CD4-positive, alpha-beta T cell treated with Interleukin-4 for 4 hours (primary cell): ENCODE measurements at places on chromosomes 4 and X.

DNA sequence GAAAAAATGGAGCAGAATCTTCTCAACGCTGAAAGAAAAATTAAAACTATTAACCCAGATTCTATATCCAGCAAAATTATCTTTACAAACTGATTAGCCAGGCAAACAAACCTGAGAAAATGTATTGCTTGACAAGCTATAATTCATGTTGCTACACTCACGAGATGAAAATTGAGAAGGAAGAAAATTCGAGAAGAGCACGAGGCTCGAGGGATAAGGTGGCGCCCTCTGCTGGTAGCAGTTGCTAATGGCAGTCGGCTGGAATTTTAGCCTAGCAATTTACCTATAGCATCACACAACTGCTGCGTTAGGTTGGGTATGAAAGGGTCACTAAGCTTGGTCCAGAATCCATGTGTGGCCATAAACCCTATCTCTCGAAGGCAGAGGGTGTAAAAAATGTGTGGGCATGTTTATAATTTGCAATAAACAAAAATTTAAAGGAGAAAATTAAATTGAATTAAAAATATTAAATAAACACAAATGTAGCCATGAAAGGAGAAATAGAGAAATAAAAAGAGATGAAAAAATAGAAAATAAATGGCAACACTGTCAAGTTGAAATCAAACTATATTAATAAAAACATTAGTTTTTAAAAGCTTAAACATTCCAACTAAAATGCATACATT lies 126.6 kb downstream of the PPP4R3C start:
- DNase-seq = no peak

DNA sequence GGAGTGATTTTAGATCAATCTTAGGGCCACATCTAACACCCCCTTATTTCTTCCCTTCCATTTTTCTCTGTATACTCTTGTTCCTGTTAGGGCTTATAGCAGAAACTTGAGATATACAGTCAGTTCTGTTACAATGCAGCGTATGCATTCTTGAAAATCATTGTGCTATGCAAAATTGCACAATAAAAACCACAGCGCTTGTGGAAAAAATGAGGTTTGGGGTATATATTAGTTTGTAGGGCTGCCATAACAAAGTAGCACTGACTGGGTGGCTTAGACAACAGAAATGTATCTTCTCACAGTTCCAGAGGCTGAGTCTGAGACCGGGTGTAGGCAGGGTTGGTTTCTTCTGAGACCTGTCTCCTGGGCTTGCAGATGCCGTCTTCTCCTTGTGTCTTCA lies 59.0 kb downstream of the WWC2 start:
- DNase-seq = no peak

- no peak for DNase-seq
These were observed at the start of gene EVC for GRCh38 chr4:5710961-5711478. Gene EVC (plus strand): TSS chr4:5711201. CDS start chr4:5711381, 180 bp downstream.

DNA sequence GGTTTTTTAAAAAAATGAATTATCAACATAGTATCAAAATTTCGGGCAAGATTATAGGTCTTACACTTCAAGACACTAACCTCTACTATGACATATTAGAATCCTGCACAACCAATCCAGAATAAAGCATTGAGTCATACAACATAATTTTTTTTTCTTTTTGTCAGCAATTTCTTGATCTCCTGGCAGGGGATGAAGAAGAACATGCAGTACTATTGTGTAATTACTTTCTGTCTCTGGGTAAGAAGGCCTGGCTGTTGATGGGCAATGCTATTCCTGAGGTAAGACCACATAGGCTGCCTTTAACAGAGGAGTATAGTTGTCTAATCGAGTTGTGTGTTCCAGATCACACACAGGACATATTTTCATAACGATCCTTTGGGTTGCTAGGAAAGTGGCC lies 67.5 kb downstream of the FBXL5 start:
- no peak for DNase-seq

- no peak for DNase-seq
These were observed 103.0 kb downstream of the SORCS2 start for GRCh38 chr4:7295197-7295910.

- no peak for DNase-seq
These were observed 269.9 kb downstream of the OPHN1 start for GRCh38 chrX:68163441-68163840.

- DNase-seq = no peak
These were observed 236.9 kb upstream of the PRKX start for GRCh38 chrX:3950373-3950772.

DNA sequence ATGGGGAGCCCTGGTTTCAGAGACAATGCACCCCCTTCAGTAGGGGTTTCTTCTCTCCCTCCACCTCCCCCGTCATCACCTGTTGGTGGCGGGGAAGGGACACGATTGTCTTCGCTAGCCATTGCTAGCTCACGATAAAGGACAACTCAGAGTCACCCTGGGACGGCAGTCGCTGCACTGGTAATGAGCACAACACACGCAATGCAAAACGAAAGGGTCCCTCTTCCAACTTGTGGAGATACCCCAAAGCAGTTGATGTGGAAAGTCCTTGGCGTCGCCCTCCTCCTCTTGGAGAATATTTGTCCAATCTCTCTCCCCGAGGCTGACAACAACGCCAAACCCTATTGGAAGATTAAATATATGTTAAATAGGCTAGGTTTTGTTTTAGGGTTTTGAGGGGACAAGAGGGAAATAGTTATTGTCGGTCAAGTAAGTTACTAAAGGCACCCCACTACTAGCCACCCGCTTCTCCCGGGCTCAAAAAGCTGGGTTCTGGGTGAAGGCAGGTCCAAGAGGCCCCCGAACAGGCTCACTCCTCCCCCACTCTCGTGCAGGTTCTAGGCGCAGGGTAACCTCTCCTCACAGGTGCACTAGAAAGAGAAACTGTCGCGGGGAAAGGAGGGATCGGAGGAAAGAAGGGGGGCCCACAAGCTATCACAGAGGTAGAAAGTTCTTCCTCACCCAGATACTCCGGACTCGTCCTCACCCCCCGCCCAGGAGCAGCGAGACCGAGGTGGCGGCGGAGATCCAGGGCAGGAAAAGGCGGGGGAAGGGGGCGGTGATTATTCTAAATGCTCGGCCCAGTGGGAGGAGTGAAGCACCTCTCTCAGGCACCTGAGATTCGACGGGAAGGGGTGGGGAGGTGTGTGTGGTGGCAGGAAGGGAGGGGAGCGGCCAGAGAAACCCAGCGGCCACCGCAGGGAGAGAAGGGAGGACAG lies at the start of gene LRBA:
TSS of gene LRBA (minus strand) at position 764 of the 938 bp plus-strand sequence. CDS start at position 122, 642 bp downstream.
- peak; percentile 82 for DNase-seq

DNA sequence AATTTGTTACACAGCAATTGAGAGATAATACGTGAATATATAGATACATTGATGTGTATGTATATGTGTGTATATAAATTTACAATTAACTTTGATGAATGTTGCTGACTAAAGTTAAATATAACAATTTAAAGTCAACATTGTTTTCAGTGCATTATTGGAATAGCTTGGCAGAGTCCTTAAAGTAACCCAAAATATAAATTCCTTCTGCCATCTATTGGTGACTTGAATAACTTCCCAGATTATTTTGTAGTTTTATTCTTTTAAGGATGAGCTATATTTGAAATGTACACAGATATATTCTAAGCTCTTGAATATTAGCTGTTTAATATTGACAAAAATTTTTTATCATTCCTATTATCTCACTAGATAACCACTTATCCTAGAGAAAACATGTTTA lies 298.2 kb upstream of the FSTL5 start:
- no peak for DNase-seq

GRCh38 chr4:25343671-25344070 lies 31.1 kb downstream of the ZCCHC4 start:
- no peak for DNase-seq

GRCh38 chr4:15455290-15455689 lies 14.4 kb upstream of the CC2D2A start:
- DNase-seq = no peak

DNA sequence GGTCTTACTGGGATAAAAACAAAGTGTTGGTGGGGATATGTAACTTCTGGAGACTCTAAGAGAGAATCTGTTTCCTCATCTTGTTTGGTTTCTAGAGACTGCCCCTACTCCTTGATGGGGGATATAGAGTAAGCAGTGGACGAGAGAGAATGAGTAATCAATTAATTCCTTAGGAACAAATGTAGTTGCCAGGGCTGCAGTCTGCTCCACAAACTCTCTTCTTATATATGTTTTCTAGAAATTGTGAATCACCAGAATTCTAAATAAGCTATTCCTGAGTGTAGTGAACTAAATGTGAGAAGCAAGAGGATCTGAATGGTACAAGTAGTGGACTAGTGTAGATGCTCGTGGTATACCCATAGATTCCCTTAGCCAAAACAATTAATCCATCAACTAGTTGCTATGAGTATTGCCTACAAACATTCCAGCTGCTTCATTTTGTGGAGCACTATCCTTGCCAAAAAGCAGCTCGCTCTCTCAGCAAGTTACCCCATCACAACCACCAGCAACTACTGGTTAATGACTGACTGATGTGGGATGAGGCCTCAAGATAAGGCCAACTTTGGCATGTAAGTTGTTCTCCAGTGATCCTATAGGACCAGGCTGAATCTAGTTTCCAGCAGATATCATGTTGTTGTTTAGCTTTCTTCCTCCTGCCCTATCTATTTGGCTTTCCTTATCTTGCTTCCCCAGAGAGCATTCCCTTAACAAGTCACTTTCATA lies 273.0 kb downstream of the SLC7A11 start:
- no peak for DNase-seq

- DNase-seq = no peak
These were observed 8.6 kb upstream of the CCDC149 start for GRCh38 chr4:24921491-24921890.

DNA sequence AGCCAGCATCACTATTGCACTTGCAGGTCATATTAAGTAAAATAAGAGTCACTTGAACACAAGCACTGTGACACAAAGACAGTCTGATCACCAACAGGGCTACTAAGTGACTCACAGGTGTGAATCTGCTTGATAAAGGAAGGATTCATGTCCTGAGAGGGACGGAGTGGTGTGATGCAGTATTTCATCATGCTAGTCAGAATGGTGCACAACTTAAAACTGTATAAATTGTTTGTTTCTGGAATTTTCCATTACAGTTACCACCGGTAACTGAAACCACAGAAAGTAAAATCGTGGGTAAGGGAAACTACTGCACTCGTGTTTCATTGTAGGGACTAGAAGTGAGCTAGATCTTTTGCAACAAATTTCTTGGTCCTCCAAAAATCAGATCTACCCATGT lies 109.7 kb downstream of the ELOVL6 start:
- peak; percentile 4 for DNase-seq

DNA sequence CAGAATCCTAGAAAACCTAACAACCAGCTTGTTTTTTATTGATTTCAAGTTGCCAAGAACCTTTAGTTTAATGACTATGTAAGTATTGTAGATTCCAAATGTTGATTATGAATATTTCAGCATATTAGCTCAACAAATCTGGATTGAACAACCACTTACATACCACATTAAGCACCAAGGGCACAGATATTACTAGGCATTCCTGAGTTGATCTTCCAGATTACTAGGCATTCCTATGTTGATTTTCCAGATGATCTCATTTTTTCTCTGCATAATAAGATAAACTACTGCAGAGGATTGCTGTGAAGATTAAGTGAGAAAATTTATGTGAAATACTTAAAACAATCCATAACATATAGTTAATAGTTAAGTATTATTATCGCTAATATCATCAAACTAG lies 17.4 kb upstream of the DCAF8L1 start:
- no peak for DNase-seq

DNA sequence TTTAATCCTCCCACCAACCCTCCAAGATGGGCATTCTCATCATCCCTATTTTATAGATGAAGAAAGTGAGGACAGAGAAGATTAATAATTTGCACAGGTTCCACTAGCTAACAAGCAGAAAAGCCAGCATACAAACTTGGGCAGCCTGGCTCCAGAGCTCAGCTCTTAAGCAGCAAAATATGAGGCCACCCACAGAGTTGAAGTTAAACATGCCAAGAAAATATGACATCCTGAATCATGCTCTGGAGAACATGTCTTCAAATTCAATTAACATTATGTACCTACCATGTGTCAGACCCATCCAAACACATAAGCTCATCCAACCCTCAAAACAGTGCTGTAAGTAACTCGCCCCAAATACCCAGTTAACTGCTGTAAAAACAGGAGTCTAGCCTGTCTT lies 33.9 kb downstream of the USP46 start:
- DNase-seq = no peak

DNA sequence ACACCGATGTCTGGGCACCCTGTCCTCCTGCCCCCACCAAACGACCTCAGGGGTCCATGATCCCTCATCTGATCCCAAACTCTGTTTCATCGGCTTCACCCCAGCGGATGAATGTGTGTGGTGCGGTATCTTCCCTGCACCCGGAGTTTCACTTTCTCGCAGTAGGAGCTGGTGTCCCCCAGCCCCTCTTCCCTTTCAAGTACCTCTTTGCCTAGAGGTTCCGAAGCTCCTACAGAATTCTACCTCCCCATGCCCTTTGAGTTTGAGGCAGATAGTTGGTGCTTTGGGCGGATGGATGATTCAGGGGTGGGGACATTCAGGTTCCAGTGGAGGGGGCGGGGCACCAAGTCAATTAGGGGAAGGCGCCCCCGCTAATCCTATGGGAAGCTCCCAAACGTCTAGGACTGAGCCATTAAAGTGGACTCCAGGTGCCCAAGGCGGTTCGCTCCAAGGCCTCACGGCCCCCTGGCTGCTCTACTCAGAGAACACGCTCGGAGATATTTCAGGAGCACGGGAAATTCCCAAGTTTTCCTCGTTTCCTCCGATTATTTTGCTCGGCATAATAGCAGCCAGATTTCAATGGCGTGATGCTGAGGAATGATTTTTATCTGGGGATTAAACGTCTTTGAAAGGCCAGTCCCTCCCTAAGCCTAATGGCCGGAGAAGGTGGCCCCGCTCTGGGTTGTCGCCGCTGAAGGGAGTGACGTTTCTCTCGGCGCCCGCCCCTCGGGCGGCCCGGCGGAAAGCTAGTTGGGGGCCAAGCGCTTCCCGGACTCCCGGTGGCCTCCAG lies 1.3 kb downstream of the MSX1 start:
- DNase-seq = no peak

- no peak for DNase-seq
These were observed 12.5 kb upstream of the MAB21L2 start for GRCh38 chr4:150569384-150569987.
